ENCODE measurements at places on chromosomes 7 and 10.

DNA sequence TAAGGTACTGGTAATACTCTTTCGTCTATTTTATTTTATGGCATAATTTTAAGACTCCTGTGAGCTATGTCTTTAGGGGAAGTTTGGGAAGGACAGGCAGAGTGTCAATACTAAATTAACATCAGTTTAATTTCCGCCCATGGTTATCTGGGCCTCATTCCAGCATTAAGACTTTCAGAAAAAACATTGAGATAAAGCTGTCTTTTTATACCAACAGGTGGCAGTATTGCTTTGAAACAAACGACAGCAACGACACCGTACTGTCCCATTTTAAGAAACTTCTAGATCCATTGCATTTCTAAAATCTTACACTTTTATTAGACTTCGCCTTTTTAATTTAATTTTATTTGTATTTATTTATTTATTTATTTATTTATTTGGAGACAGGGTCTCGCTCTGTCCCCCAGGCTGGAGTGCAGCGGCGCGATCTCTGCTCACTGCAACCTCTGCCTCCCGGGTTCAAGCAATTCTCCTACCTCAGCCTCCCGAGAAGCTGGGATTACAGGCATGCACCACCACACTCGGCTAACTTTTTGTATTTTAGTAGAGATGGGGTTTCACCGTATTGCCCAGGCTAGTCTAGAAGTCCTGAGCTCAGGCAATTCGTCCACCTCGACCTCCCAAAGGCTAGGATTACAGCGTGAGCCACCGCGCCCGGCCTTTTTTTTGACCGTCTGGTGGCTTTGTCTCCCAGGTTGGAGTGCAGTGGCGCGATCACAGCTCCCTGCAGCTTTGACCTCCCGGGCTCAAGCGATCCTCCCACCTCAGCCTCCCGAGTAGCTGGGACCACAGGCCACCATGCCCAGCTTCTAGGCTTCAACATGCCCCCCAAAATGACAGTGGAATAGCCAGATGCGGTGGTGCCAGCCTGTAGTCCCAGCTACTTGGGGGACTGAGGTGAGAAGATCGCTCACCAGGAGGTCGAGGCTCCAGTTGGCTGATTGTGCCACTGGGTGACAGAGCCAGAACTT, 78.7 kb upstream of the C1GALT1 start:
- no peak for DNase-seq

- no peak for DNase-seq
These were observed 31.5 kb upstream of the PRTFDC1 start for GRCh38 chr10:24983946-24984345.

GRCh38 chr7:15765753-15766152, 79.3 kb upstream of the MEOX2 start:
- DNase-seq: no peak

GRCh38 chr10:30688456-30688855, 58.9 kb upstream of the LYZL2 start:
- DNase-seq: no peak

GRCh38 chr10:71213761-71214440, 1.5 kb downstream of the UNC5B start:
- DNase-seq: no peak

- no peak for DNase-seq
These were observed 480.1 kb downstream of the INHBA start for GRCh38 chr7:41222746-41223145.

- DNase-seq: no peak
These were observed 17.9 kb upstream of the ACSM6 start for GRCh38 chr10:95176101-95176500.

- DNase-seq: no peak
These were observed 254.1 kb upstream of the PTER start for GRCh38 chr10:16182688-16183087.

DNA sequence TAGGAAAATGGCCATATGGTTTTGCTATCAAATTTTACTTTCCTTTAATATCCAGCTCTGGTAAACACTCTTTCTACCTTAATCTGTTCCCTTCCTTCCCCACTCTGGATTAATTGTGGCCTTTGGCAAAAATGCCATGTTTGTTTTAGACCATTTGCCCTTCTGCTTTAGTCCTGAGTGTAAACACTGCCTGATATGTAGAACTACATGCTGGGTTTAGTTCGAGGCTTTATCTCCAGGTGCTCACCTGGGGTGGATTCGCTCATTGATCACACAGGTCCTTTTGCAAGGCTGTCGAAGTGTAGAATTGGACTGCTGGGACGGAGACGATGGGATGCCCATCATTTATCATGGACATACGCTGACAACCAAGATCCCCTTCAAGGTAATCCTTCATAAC, 94.1 kb downstream of the NOC3L start:
- no peak for DNase-seq

DNA sequence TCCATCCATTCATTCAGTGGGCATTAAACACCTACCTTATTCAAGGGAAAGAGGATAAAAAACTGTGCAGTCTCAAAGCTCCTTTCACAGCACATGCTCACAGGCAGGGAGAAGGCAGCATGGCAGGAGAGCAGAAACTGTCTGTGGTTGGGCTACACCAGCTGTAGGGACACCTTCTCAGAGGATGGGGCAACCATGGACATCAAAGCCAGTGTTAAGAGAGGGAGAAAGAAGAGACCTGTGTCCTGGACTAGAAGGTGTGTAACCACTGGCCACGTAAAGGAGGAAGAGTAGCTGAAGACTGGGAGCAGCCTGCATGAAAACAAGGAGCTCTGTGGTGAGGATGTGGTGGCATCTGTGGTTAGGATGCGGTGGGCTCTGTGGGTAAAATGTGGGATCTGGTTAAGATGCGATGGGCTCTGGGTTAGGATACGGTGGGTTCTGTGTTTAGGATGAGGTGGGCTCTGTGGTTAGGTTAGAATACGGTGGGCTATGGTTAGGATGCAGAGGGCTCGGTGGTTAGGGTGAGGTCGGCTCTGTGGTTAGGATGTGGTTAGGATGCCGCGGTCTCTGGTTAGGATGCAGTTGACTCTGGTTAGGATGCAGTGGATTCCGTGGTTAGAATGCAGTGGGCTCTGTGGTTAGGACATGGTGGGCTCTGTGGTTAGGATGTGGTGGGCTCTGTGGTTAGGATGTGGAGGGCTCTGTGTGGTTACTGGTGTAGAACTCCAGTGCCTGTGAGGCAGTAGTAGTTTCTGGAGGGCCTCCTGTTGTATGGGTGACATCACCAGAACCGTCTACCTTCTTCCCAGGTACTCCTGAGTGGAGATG, 197.6 kb downstream of the WDR37 start:
- no peak for DNase-seq

- no peak for DNase-seq
These were observed 6.0 kb downstream of the PDLIM1 start for GRCh38 chr10:95284807-95285206.

GRCh38 chr7:117791877-117792780, 81.1 kb downstream of the CTTNBP2 start:
- no peak for DNase-seq

DNA sequence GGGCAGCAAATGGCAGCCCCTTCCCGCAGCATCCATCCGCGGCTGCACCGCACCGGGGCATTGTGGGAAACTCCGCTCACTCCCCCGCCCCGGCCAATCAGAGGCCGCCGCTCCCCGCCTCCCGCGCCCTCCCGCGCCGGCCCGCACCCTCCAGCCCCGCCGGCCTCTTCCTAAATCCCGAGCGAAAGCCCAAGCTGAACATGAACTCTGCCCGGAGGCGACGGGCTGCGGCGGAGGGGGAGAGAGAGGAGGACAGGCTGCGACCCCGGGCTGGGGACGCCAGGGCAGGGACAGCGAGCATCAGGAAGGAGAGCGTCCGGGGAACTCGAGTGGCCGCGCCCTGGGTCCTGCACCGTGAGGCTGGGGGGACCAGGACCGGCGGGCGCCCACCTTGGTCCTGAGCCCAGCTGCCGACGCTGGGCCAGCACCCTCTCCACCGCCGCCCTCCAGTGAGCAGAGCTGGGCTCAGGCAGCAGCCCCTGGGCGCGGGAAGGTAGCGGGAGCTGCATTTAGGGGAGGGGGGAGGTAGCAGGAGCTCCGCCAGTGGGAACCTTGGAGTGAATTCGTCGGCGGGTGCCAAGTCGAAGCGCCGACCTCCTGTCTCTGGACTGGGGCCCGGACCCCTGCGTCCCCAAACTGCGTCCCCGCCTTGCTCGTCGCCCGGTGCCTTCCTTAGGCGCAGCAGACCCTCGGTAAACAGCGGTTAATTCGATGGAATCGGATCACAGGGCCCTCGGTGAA, at the start of gene DGKI:
DGKI (minus strand) TSS at position 148 of the 741 bp plus-strand sequence.
- no peak for DNase-seq

GRCh38 chr7:80263821-80264220, 129.2 kb downstream of the GNAI1 start:
- no peak for DNase-seq

GRCh38 chr10:98270073-98270740, 2.2 kb upstream of the LOXL4 start:
- no peak for DNase-seq

- DNase-seq: no peak
These were observed 31.7 kb upstream of the RHOBTB1 start for GRCh38 chr10:60975716-60976115.

GRCh38 chr10:44776181-44776580, 135.0 kb upstream of the TMEM72 start:
- DNase-seq: no peak

- no peak for DNase-seq
These were observed 1.4 kb upstream of the PLA2G12B start for GRCh38 chr10:72956001-72956400.

DNA sequence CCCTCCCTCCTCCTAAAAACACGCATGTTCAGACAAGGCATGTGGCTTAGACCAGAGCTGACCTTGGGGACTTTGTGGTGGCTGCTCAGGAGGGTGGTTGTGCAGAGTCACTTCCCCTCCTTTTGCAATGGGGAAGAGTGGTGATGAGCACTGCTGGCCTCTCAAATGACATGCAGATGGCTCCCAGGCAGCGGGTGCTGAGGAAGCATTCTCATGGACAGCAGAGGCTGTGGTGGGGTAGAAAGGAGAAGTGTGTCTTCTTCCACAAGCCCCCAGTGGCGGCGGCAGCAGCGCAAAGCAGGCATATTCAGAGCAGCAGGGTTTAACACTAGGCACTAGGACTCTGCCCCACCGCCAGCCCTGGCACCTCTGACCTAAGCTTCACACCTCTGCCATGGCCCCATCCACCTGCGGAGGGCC, 105.9 kb upstream of the ANLN start:
- DNase-seq: no peak

GRCh38 chr10:32190890-32191491, 134.8 kb upstream of the KIF5B start:
- no peak for DNase-seq

GRCh38 chr10:73959484-73960243, 38.3 kb upstream of the VCL start:
- no peak for DNase-seq

- no peak for DNase-seq
These were observed 86.0 kb downstream of the LARP4B start for GRCh38 chr10:845526-845925.

GRCh38 chr7:16586081-16586874, 59.3 kb downstream of the ANKMY2 start:
- DNase-seq: no peak

DNA sequence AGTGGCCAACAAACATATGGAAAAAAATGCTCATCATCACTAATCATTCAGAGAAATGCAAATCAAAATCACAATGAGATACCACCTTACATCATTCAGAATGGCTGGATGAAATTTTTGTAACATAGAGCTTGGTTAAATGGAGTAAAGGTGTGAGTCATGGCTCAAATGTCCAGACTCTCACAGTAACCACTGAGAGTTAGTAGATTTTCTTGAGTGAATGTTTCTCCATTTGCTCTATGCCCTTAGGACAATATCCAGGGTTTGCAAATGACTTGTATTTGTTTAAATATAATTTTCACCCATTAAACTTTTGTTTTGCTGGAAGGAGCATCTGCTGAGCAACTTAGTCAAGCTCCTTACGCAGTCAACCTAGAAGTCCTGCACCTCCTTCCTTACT, 967.2 kb downstream of the XPNPEP1 start:
- no peak for DNase-seq

- DNase-seq: no peak
These were observed 16.8 kb downstream of the HK1 start for GRCh38 chr10:69295027-69295636.

DNA sequence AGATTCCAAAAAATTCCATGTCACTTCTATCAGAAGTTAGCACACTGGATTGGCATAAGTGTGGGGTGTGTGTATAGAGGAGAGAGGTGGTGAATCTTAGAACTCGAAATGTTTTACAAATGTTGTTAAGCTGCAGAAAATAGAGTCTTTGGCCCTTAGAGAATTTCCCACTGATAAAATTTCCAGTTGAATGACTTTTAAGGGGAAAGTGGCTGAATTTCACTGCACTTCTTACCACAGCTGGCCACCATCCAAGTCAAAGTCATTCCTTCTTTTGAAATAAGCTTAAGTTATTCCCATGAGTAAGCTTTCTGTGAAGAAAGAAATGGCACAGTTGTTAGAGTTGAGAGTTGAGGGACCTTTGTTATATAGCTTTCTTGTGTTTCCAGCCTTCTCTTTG, 13.9 kb downstream of the VCL start:
- no peak for DNase-seq

- no peak for DNase-seq
These were observed 969.7 kb downstream of the GATA3 start for GRCh38 chr10:9024210-9024609.

DNA sequence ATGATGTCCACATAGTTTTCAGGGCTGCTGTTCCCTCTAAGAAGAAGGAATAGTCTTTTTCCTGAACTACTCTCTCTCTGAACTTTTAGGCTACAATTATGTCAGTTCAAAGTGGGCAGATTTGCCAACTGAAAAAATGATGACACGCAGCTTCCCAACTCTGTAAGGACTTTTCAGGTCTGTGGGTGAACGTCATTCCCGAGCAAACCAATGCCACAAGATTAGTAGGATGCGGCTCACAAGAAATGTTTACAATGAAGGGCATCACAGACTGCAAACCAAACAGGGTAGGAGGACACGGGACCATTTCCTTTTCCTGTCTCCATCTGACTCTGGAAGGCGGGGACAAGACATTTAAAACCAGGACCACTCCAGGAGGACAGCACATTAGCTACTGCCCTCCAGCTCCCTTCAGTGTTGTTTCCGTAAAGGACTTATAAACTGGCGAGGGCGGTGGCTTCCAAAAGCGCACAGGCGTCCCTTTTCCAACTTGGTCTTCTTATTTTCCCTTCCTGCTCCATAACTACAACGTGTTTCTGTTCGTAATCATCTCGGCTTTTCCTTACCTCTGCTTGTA, 539 bp upstream of the MKLN1 start:
- DNase-seq: no peak

GRCh38 chr10:120783867-120784266, 67.3 kb upstream of the WDR11 start:
- no peak for DNase-seq

GRCh38 chr7:55050281-55050680, 31.5 kb downstream of the EGFR start:
- DNase-seq: no peak

GRCh38 chr7:153386556-153386955, 627.0 kb downstream of the ACTR3B start:
- DNase-seq: no peak

Data from activated T-cell treated with anti-CD3 and anti-CD28 coated beads for 48 hours (primary cell).